Inflammatory macrophage treated with lipopolysaccharide for 1 hour (primary cell): ENCODE measurements at places on chromosomes 4 and X.
A peak's percentile ranks its signal among the peaks of the same experiment; 100 is the strongest.

DNA sequence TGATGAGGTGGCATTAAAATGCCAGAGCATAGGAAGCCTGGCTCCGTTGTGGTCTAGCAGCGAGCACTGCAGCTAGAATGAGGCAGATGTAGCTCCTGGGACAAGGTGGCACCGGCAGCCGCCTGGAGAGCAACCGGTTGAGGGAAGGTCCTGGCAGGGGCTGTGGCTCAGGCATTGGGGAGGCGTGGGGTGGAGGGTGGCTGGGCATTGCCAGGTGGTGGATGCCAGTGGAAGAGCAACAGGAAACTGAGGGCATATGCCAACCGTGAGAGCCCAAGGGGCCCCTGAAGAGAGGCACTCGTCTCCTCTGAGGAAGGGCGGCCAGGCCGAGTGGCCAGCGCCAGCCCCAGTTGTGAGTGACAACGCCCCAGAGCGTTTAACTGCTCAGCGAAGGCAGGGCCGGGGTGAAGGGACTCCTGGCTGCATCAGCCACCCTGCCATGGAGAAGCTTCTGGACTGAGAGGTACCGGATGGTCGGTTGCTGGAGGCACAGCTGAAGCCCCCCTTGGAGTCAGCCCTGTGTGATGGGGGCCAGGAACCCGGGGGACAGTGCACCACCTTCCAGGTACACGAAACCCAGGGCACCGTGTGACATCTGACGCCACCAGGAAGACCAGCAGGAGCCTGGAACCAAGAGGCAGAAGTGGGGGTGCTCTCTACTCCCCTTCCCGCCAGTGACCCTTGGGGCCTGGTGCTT, 13.2 kb upstream of the PDE6B start:
- DNase-seq = no peak

DNA sequence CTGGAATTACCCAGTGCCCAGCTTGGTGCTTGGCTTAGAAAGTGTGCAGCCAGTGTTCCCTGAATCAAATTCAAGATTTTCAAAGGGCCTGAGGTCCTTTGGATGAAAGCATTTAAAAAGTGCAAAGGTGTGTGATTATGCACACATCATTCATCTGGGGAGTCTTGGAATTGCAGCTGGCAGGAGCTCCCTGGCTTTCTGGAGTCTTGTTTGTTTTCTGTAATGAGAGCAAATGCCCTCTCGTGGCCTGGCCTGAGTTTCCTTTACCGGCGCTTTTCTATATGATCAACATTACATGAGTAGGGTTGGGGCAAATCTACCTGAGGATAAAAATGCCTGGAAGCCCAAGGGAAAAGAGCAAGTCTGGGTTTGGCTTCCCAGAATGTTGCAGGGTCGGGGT, 24.6 kb upstream of the SORCS2 start:
- no peak for DNase-seq

DNA sequence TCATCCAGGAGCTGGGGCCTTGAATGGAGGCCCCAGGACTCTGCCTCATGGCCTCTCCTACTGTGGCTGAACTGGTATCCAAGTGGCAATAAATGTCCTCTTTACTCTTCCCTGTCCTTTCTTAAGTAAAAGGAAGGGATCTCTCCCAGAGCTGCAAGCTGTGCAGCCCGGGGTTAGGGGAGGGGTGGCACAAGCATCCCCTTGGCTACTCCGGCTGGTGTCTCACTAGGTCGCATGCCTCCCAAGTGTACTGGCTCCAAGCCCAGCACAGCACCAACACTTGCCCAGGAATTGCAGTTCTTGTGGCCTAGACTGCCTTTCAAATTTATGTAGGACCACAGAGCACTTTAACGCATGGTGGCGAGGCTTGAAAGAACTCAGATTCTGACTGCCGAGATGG, 44.7 kb upstream of the MED14 start:
- no peak for DNase-seq

GRCh38 chr4:25803720-25804225, 59.0 kb downstream of the SEL1L3 start:
- DNase-seq = no peak

DNA sequence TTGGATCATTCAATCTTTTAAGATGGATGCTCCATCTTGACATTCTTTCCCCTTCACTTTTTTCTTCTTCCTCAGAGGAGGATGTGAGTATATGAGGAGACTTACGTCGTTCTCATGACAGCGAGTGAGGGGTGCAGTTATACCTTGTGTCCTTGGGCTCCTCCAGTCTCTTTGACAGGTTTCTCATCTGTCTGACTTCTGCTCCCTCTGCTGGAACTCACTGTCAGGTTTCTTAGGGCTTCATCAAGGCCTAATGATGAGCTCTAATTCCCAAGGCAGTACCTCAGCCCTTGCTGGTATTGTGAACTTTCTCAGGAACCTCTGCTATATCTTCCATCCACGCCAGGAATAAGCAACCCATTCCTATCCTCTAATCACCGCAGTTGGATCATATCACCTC, 237.8 kb upstream of the ADGRL3 start:
- no peak for DNase-seq

DNA sequence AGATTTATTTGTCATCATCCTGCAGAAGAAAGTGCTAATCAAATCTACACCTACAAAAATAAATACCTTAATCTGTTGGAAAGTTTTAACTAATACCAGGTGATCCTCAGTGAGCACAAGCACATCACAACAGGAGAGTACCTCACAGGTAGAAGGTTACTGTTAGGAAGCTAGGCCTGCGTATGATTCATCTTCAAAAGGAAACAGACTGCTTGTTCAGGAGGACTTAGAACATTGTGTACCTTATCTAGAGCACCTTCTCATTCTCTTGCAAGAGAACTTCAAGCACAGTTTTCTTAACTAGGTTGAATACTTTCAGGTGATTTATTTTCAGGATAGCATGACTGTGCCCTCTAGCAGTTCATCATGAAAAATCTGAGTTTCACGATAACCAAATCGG, 54.2 kb downstream of the MND1 start:
- no peak for DNase-seq

GRCh38 chr4:3699678-3700077, 66.5 kb upstream of the ADRA2C start:
- DNase-seq = no peak

DNA sequence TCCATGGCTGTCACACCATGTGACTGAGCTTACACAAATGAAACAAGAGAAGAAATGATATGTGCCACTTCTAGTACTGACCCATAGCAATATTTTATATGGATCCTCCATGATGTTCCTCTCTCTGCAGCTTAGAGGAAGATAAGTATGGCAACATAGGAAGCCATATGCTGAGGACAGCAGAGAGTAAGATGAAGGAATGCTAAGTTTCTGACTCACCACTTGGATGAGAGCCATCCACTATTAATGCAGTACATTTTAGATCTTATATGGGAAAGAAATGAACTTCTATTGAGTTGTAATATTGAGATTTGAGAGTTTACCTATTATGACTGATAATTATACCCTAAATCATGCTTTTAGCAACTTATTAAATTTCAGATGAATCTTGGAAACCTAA, 386.9 kb upstream of the MAOA start:
- no peak for DNase-seq

DNA sequence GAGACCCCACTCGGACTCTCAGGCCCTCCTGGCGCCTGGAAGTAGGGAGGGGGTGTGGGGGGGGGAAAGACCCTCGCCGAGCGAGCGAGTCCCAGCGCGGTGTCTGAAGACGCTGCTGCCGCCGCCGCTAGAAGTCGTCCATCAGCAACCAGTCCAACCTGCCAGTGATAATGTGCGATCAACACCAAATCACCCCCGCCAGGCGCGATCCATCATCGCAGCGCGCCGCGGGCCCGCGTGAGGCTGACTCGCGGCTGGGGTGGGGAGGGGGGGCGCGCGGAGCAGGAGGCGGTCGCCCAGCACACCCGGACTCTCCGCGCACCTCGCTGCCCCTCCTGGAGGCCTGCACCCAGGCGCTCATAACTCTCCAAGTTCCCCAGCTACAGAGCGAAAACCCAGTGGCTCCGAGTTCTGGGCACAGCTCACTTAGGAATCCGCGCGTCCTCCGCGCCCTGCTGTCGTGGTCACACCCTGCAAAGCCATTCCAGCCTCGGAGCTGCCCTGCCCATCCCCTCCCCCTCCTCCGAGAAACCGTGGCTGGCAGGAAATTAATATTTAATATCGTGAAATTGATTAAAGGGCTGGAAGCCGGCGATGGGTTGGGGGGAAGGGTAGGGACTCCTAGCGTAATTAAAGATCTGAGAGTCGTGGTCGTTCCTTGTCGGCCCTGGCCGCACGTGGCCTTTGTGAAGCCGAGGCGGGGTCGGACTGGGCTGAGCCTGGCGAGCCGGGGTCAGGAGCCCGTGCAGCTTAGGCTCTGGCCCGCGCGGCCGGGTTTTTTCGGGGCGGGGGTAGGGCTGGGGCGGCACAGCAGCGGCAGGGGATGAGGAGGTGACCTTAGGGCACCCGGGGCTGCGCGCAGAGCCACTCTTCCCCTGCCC, 58.1 kb upstream of the BCOR start:
- no peak for DNase-seq

DNA sequence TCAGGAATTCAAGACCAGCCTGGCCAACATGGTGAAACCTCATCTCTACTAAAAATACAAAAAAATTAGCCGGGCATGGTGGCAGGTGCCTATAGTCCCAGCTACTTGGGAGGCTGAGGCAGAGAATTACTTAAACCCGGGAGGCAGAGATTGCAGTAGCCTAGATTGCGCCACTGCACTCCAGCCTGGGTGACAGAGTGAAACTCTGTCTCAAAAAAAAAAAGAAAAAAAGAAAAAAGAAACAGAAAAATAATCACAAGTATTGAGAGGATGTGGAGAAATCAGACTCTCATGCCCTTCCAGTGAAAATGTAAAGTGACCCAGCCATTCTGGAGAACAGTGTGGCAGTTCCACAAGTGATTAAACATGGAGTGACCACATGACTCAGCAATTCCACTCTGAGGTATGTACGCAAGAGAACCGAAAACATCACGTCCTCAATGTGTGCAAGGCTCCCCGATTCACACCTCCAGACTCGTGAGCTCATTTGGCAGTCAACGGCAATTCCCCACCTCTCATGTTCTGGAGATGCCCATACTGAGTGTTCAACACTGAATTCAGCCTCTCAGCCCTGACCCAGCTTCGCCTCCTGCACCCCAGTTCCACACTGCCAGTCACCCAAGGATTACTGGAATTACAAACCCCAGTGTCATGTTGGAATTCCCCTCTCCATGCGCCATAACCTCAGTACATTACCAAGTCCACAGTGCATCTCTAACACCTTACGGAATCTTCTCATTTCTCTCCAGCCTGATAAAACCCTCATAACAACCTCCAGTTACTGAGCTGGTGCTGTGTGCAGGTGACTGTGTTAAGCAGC, 21.1 kb downstream of the ACOX3 start:
- peak; percentile 90 for DNase-seq

DNA sequence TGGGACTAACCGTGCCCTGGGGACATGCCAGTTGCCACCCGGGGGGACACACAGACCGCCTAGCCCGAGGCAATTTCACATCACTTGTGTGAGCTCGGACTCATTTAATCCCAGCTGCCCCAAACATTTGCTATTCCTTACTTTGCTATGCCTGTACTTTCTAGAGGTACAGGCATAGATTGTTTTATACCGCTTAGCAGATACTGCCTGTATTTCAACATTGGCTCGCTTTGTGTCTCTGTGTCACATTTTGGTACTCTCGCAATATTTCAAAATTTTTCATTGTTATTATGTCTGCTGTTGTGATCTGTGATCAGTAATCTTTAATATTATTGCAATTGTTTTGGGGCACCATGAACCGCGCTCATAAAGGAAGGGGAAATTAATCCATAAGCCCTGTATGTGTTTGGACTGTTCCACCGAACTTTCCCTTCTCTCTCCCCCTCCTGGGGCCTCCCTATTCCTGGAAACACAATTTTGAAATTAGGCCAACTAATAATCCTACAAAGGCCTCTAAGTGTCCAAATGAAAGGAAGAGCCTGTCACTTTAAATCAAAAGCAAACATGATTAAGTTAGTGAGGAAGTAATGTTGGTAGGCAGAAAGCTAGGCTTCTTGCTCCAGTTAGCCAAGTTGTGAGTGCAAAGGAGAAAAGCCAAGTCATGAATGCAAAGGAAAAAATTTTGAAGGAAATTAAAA, 568 bp upstream of the CASP6 start:
- peak; percentile 42 for DNase-seq

- no peak for DNase-seq
These were observed 136.2 kb downstream of the PALLD start for GRCh38 chr4:168633064-168633463.

- no peak for DNase-seq
These were observed 222.1 kb upstream of the RPL34 start for GRCh38 chr4:108398316-108398715.
